Large intestine (tissue), 12 donors: ENCODE measurements at places on chromosomes 11 and 22. TPM values are rescaled to one million over a fixed set of nuclear protein-coding genes. Genes with fewer than 3 reads are reported as not detected.

Gene OOSP2
- polyA plus RNA-seq, result not detected

Gene TEX54
- 0.76 TPM for polyA plus RNA-seq

Gene RNF121
- polyA plus RNA-seq, result 42.9 TPM

Gene TRIM6
- polyA plus RNA-seq, result 2.6 TPM

Gene WBP2NL
- polyA plus RNA-seq, result 1.5 TPM

Gene SLC15A3
- polyA plus RNA-seq, result 19.8 TPM

Gene C11orf21
- polyA plus RNA-seq, result 22.7 TPM

Gene OR8G1
- not detected for polyA plus RNA-seq

Gene IGLL5
- polyA plus RNA-seq, result 0.16 TPM

Gene DEPDC7
- polyA plus RNA-seq, result 58.3 TPM

Gene CTSW
- 2.4 TPM for polyA plus RNA-seq

Gene CCDC116
- polyA plus RNA-seq, result 0.28 TPM

Gene NRXN2
- 13.8 TPM for polyA plus RNA-seq

DNA sequence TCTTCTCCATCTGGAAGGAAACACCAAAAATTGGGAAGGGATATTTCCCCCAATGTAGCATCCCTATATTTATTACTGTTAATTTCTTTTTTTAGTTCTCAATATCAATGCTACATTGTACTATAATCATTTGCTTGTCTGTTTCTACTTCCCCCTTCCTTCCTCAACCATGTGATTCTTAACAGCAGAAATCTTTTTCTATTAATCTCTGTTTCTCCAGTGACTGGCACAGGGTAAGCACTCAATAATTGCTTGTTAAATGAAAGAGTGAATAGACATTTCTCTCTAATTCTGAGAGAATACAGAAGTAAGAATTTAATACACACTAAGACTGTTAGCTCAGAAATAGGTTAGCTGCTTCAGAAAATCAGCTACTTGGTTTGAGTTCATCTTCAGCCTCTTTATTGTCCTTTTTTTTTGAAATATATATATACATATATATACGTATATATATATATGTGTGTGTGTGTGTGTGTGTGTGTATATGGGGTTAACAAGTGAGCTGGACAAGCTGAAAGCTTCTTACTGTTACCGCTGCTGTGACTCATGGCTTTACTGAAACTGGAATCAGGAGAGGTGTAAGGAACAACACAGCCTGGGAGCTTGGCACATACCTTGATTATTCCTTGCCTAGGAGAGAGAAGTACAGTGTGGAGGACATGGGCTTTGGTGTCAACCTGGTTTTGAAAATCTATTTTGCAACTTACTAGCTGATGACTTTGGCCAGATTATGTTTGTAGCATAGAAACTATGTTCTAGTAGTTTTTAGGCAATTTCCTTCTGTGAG lies 26.2 kb upstream of the PDE3B start:
- DNase-seq, result peak; percentile 39

DNA sequence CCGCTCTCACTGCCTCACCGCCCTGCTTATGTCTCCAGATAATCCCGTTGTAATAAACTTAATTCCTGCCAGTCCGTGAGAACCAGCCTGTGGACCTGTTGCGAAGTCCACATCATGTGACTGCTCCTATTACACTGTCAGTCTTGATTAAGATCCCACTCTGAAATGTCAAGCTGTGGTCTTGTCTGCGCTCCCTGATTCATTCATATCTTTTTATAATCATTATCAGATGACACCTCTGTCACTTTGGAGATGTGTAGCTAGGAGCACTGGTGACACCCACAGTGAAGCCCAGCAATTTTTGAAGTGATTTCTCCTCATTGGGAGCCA lies 377.3 kb downstream of the TBC1D22A start:
- DNase-seq, result no peak

DNA sequence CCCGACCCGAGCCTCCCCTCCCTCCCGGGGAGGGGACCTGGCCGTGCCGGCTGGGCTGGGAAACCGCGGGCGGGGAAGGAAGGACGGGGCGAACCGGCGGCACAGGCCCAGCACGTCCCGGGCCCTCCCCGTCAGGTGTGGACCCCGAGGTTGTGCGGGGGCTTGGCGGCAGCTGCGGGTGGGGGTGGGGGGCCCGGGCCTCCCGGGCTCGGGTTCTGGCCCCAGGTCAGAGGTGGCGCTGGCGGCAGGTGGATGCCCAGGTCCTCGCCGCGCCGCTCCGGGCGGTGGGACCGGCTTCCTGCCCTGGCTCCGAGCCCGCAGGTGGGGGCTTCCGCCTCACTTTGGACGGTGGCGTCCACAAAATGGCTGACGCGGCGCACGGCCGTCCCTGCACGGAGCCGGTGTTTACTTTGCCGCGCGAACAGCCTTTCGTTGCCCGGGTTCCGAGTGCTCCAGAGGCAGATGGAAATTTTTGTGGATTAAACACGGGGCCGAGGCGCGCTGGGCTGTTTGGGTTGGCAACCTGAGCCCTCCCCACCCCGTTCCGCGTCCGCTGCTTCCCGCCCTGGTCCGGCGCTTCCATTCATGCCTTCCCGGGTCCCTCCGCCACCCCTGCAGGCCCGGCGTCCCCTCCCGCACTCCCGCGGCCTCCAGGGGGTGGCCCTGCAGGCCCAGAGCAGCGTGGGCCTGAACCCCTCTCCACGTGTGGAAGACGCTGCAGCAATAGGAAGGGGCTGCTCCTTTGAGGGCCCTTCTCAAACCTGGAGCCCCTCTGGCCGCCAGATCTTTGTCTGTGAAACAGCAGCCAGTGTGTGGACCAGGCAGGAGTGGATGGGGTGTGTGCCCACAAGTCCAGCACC lies 92.0 kb upstream of the KCNQ1OT1 start:
- no peak for DNase-seq

DNA sequence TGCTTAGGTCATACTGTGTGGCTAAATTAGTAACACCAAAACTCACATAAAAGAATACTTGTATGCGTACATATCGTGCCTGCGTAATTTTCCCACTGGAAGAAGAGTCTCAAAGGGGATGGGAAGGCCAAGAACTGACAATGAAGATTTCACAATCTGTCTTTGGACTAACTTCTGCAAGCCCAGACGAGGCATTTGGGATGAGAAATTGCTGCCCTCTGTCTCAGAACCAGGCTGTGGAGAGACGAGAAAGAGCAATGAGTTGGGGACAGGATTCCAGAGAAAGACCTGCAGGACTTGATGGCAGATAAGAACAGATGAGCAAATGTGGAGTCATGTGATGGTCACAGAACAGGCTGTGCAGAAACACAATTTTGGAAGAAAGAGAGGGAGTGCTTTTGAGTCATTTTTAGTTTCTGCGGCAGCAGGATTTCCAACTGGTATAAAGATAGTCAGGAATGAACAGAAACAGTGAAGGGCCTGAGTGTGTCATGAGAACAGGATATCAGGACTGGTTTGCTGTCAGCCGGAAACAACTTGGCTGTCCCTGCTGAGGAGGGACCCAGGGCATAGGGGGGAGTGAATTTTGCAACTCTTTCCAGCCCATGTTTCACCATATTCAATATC lies 82.7 kb upstream of the CTSC start:
- no peak for DNase-seq

GRCh38 chr11:17814546-17814945 lies 80.0 kb downstream of the KCNC1 start:
- no peak for DNase-seq

GRCh38 chr11:102187416-102188151 lies 77.3 kb downstream of the YAP1 start:
- no peak for DNase-seq

DNA sequence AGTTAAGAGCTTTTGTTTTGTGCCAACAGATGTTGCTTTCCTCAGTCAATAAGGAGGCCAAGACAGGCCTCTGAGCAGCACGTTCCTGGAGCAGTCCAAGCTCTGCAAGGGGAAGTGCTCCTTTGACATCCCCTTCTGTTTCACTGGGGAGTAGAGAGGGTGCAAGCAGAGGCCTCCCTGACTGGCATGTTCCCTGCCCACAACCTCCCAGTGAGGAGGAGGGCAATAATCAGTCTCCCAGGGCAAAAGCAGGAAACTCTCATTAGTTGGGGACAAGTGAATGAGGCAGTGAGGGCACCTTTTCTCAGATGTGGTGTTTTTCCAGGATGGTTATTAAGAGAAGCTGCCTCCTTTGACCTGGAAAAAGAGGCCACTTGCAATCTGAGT lies 79.5 kb upstream of the ZBED5 start:
- no peak for DNase-seq

DNA sequence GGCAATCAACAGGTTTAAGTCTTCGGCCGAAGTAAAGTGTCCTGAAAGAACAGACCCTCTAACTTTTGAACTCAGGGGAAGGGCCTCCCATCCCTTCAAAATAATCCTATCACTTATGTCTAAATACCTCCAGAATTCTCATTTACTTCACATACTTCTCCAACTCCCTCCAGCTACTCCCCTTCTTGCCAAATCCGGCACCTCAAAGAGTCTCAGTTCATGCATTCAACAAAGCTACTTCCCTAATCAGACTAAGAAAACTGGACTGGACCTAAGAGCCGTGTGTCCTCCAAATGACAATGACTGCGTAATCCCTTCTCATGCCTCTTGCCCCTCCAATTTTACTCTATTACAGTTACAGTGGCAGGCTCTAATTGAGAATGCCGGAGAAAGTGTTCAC lies 1.3 kb downstream of the DDB1 start:
- no peak for DNase-seq

GRCh38 chr11:95827696-95828095 lies 37.4 kb downstream of the CEP57 start:
- DNase-seq, result no peak

DNA sequence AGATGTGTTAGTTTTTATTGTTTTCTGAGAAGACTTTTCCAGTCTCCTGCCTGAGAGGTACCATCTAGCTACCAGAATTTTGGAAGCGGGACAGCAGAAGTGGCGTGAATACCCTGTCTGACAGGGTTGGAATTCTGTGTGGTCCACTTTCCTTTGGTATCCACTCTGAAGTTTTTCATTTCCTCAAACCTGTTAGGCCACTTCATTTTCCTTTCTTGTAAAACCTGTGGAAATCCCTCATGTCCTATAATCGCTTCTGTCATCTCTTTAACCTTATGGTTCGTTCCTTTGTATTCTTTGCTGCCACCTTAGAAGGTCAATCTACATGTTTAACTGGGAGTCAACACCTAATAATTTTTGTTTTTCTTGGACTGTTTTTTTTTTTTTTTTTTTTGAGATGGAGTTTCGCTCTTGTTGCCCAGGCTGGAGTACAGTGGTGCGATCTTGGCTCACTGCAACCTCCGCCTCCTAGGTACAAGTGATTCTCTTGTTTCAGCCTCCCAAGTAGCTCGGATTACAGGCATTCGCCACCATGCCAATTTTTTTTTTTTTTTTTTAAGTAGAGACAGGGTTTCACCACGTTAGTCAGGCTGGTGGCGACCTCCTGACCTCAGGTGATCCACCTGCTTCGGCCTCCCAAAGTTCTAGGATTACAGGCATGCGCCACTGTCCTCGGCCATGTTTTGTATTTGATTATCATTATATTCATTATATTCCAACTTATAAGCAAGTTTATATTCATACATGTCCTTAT lies 7.1 kb downstream of the SFI1 start:
- no peak for DNase-seq

- DNase-seq, result no peak
Measured at GRCh38 chr11:62980133-62980760, 4.5 kb downstream of the SLC22A6 start.

DNA sequence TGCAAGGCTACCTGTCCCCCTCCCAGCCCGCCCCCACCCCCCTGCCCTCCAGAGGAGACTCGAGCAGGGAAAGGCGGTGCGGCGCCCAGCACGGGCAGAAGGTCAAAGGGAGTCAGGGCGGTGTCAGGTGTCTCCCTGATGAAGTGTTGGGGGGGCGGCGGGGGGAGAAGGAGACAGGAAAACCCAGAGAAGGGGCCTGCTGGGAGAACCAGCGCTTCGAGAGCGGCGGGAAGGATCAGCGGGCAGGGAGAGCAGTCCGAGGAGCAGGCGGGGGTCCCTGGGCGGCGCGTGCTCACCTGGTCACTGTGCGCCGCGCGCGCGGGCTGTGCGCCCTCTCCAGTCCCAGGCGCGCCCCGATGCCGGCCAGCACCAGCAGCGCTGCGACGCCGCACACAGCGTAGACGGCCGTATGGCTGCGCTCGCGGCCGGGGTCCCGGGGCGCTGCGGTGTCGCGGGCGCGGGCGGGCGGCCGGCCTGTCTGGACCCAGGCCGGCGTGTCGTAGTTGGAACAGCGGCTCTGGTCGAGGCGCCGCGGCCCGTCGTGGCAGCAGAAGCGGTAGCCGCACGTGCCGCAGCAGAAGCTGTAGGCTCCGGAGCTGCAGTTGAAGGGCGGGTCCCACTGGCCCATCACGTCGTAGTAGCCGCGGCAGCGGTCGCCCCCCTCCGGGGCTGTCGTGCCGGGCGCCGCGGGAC lies 886 bp downstream of the SHISA8 start:
- DNase-seq, result no peak

GRCh38 chr11:5123802-5124521 lies 14.2 kb downstream of the OR52A5 start:
- peak; percentile 19 for DNase-seq

GRCh38 chr11:93849751-93850593 lies 446 bp downstream of the VSTM5 start:
- DNase-seq, result peak; percentile 72

GRCh38 chr22:43955883-43956782 lies 891 bp downstream of the SAMM50 start:
- DNase-seq, result no peak

GRCh38 chr11:19867064-19867463 lies 154.4 kb downstream of the NAV2 start:
- no peak for DNase-seq

GRCh38 chr11:117535201-117535849 lies 207.7 kb downstream of the CEP164 start:
- DNase-seq, result no peak

DNA sequence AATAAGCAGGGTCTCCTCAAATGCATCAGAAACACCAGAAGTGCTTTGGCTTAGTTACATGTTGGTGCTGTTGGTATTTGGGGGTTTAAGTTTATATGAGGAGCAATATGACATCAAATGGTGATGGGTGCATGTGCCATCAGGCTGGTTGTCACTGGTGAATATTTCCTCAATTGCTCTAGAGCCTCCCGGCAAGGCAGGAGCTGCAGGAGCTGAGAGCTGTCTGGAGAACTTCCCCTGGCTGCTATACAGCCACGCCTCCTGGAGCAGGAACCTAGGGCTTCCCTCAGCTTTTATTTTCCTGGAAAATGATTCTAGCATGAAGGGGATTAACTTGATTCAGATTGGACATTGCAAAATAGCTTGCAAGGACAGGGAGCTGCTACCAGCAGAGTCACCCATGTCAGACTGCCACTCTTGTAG lies 15.8 kb downstream of the IGLL5 start:
- peak; percentile 39 for DNase-seq

DNA sequence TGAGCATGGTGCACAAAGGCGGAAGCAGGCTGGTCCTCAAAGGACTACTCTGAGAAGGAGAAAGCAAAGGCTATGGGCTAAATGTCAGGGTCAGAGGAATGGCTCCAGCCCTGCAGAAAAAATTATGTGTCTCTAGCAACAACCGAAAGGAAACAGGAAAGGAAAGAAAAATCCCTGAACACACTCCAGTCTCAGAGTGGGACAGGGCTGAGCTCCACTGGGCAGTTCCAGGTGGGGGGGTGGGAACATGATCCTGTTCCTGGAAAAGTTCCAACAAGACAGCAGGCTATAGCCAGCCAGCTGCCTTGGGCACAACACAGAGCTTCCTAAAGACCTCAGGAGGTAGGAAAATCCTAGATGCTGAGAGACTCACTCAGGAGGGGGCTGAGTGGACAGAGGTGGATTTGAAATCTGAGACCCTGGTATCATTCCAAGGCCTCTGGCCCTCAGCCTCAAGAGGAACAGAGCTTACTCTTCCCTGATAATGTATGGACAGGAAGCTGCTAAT lies 1088.2 kb downstream of the TBC1D22A start:
- no peak for DNase-seq

GRCh38 chr11:47464483-47464882 lies 15.5 kb upstream of the RAPSN start:
- no peak for DNase-seq

GRCh38 chr11:118111019-118111743 lies 24.4 kb upstream of the SMIM35 start:
- DNase-seq, result peak; percentile 76
